ENCODE measurements at places on chromosomes 2 and 18.

DNA sequence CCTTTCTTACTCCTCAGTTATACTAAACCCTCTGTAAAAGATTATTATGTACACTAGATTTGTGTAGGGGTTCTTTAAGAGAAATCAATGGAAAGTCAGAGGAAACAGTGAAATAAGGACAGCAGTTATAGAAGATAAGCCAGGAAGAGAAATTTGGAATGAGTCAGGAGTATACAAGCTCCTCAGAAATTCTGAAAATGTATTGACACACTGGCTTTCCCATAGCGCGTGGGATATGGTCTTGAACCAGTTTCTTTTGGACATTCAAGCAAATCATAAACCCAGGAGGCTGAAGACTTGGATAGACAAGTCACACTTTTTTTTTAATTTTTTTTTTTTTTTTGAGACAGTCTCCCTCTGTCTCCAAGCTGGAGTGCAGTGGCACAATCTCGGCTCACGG lies 316.1 kb upstream of the MMADHC start:
- DNase-seq, result no peak

DNA sequence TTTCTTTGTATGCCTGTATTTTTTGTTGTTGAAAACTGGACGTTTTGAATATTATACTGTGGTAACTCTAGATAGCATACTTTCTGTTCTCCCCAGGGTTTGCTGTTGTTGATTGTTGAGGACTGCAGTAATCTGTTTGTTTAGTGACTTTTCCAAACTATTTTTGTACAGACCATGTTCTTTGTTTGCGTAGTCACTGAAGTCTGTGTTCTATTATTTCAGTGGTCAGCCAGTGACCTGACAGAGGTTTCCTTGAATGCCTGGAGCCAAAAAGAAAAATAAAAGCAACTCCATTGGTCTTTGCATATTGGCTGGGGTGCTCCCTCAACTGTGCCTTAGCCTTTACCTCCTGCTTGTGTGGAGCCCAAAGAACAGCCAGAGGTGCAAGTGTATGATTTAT lies 42.7 kb upstream of the PHLPP1 start:
- DNase-seq, result no peak

- DNase-seq, result no peak
Observed at GRCh38 chr2:63740943-63741342, 100.8 kb upstream of the UGP2 start.

DNA sequence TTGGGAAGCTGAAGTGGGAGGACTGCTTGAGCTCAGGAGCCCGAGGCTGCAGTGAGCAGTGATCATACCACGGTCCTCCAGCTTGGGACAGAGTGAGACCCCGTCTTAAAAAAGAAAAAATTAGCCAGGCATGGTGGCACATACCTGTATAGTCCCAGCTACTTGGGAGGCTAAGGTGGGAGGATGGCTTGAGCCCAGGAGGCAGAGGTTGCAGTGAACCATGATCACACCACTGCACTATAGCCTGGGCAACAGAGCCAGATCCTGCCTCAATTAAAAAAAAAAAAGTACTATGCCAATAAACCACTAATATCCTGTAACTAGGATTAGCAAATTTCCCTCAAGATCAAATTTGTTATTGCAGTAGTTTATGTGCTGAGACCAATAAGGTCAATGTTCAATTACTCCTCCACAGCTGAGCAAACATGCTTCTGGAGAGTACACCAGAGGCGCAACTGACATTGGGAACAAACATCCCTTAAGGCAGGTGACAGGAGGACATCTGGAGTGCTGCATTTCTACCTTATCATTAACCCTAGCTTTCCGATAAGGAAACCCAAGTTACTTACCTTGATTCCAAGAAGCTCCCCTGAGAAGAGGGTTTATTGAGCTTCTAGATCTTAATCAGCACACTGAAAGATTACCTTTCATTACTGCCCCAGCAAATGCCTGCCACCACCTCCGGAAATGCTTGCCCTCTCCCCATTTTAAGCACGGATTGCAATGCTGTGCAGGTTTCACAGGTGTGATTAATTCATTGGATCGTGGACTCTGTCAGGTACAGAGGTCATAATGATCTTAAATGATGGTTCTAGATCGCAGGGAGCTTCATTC lies 26.2 kb downstream of the MGAT4A start:
- no peak for DNase-seq

DNA sequence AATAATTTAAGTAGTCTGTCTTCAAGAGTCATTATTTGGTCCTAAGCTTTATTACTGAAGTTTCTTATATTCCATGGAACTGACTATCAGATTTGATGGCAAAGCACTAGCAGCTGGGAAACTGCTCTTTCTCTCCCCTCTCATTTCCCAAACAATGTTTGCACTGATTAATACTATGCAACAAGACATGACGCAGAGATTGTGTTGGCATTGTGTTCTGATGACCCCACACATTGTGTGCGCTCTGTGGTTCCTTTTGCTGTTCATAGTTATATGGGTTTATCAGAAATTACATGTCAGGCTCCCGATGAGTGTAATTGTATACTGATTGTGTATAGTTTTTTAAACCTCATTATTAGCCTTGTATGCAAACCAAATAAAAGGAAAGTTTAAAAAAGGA lies 331.6 kb upstream of the FANCL start:
- no peak for DNase-seq

DNA sequence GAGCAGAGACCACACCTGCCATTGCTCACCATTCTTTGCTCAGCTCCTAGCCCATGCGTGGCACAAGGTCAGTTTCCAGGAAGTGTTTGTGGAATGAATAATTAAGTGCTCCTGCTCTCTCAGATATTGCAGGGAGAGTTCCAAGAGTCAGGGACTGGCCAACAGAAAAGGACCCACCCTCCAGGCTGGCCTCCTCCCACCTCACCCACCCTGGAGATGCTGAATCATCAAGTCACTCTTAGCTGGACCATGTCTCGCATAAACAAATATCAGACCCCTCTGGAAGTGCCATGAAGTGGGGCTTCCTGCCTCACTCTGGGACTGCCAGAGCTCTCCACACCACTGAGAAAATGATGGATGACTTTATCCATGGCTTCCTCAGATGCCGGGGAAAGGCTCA lies 256.0 kb downstream of the TNS1 start:
- no peak for DNase-seq

GRCh38 chr18:79543861-79544385 lies 135.7 kb upstream of the CTDP1 start:
- no peak for DNase-seq

DNA sequence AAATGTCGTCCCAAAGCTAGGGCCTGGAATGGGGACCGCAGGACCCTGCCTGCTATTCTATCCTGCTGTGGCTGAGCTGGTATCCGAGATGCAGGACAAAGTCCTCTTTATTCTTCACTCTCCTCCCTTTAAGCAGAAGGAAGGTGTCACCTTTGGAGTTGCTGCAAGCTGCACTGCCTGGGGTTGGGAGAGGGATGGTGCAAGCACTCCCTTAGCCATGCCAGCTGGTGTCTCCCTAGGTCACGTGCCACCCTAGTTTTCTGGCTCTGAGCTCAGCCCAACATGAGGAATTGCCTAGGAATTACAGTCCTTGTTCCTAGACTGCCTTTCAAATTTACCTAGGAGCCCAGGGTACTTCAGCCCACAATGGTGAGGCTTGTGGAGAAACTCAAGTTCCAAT lies 21.4 kb upstream of the FAM228A start:
- no peak for DNase-seq

GRCh38 chr18:62572456-62572855 lies 49.6 kb downstream of the ZCCHC2 start:
- DNase-seq, result no peak

- no peak for DNase-seq
Observed at GRCh38 chr18:47574966-47575365, 323.5 kb upstream of the SKOR2 start.

DNA sequence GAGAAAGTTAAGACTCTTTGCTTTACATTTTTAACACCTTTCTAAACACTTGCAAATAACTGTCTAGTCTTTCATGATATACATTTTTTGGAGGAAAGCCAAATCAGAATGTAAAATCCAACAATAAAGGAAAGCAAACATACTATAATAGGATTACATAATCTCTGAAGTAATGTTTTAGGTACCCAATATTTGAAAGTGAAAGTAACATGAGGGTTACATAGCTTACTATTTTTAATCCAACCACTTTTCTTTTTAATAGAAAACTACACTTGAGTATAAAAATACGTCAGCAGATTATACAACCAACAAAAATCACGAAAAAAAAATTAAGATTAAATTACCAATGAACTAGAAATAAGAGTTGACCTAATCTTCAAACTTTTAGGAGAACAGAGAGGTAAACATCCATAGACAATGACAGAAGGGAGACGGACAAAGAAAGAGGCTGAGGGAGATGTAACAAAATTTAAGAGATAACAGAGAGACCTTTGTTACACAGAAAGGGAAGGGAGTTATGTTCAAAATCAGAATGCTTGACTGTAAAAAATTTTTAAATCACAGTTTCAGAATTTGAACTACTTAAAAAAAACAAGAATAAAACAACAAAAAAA lies 150.0 kb downstream of the IKZF2 start:
- no peak for DNase-seq

DNA sequence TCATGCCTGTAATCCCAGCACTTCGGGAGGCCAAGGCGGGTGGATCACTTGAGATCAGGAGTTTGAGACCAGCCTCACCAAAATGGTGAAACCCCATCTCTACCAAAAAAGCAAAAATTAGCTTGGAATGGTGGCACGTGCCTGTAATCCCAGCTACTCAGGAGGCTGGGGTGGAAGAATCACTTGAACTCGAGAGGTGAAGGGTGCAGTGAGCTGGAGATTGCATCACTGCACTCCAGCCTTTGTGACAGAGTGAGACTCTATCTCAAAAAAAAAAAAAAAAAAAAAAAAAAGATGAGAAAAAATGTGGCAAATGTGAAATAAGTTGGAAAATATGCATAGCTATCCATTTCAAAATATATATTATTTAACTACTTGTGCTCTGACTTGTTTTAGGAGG lies 65.0 kb downstream of the KCNS3 start:
- no peak for DNase-seq

DNA sequence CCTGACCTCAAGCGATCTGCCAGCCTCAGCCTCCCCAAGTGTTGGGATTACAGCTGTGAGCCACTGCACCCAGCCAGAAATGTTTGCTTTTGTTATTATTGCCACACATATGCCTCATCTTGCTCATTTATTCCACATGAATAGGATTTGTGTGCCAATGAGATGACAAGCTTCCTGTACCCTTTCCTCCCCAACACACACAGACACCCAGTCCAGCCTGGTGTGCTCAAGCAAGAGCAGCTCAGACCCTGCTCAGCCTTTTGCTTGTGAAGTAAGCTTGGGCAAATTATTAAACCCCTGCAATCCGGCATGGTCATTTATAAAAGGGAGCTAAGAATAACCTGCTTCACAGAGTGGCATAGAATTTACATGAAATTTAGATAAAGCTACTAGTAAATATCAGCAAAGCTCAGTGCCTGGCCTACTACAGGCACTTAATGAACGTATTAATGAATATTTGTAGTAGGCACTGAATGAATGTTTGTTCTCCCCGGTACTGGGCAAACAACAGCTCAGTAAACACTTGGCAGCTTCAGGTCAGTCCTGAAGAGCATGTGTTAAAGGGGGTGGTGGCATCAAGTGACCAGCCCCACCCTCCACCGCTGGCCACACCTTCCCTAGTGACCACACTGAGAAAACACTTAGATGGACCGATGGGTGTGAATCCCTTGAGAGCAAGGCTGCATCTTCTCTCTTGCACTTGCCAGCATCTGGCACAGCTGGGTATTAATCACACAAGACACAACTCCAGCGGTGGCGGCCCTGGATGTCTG lies 280.2 kb downstream of the SRBD1 start:
- DNase-seq, result no peak

- no peak for DNase-seq
Observed at GRCh38 chr2:51619961-51620360, 588.0 kb upstream of the NRXN1 start.

DNA sequence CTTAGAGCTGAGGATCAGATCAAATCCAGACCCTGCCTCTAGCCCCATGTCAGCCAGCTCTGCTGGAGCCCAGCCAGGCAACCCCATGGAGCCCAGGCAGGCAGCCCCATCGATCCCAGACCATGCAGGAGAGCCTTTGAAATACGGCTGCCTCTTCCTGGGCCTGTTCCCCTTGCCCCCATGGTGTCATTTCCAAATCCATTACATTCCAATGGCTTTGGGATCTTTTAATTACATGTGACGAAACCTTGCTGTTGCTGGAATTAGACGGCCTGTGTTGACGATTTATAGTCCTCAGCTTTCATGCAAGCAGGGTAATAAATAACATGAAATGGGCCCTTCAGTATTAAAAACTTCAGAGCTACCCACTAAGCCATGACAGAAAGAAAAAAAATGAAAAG lies 75.8 kb upstream of the SLC14A2 start:
- no peak for DNase-seq

- DNase-seq, result no peak
Observed at GRCh38 chr2:2827761-2828221, 496.7 kb upstream of the MYT1L start.

DNA sequence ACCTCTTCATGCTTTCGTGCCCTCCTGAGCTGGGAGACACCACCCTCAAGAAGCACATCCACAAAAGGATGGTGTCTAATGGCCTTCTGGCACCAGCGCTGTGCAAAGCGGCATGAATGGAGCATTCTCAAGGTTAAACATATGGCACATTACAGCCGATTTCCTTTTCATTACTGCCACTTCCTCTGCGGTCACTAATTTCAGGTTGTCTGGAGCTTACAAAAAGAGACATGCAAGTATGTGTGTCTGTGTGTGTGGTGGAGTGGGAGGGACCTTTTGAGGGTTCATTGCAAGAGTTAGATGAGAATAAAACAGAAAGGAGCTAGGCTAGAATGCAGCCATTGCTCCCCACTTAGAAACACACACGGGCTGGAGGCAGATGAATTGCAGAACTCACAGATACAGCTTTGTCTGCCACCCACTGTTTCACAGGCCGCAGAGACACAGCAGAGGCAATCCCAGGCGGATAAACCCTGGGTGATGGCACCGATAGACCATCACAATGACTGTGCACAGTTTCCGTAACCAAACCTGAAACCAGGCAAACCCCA lies 76.0 kb downstream of the TGIF1 start:
- DNase-seq, result no peak

- no peak for DNase-seq
Observed at GRCh38 chr2:101998896-101999789, 7.4 kb downstream of the IL1R2 start.

DNA sequence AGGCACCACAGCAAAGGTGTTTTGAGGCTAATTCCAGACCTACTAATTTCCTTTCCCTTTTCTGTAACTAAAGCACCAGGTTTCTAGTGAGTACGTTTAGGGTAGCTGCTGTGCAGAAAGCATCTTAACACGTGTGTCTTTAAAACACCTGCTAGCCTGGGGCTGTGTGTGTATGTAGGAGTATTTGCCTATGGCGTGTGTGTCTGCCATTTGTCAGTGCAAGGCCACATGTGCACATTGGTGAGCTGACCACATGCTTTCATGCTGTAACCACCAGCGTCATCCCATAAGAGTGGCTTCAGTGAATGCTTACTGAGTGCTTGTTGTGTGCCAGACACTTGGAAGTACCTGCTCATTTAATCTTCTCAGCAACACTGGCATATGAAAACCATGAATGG lies 241.6 kb downstream of the SEPTIN10 start:
- no peak for DNase-seq

GRCh38 chr18:78477840-78478239 lies 501.8 kb upstream of the SALL3 start:
- no peak for DNase-seq

- DNase-seq, result no peak
Observed at GRCh38 chr2:46392561-46393346, 86.6 kb upstream of the TMEM247 start.
